ENCODE measurements at places on chromosomes 3 and 15.

GRCh38 chr3:185405664-185406063 is 42.7 kb downstream of the MAP3K13 start:
- DNase-seq = no peak

DNA sequence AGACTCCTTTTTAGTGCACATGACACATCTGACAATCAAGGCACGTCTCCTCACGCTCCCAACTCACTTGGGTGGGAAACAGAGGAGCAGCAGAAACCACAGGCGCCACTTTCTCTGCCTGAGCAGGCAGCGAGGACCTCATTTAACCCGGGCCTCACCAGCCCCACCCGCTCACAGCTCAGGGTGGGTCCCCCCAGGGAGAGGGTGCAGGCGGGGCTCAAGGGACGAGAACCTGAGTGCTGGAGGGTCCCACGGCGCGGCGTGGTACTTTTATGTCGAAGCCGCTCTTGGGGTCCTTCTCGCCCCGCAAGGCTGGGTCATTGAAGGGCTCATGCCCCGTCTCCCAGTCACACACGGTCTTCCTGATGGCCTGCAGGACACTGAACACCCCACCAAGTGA is 62.6 kb downstream of the CYFIP1 start:
- no peak for DNase-seq

GRCh38 chr15:33296050-33296449 is 14.7 kb upstream of the RYR3 start:
- no peak for DNase-seq

DNA sequence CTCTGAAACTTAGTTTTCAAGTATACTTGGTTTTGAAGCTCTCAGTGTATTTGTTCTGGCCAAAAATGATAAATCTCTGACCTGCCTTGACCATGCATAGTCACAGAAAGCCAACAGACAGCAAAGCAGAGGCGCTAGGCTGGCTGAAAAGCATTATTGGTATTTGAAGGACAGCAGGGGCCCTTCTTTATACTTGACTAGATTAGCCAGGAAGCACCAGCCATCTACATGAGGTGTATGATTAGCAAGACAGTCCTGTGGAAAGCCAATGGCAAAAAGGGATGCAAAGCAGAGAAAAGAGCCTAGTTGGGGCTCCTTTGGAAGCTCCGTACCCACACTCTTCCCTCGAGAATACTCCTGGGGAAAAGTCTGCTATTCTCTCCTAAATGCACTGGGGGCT is 7.8 kb downstream of the SLC24A1 start:
- no peak for DNase-seq

DNA sequence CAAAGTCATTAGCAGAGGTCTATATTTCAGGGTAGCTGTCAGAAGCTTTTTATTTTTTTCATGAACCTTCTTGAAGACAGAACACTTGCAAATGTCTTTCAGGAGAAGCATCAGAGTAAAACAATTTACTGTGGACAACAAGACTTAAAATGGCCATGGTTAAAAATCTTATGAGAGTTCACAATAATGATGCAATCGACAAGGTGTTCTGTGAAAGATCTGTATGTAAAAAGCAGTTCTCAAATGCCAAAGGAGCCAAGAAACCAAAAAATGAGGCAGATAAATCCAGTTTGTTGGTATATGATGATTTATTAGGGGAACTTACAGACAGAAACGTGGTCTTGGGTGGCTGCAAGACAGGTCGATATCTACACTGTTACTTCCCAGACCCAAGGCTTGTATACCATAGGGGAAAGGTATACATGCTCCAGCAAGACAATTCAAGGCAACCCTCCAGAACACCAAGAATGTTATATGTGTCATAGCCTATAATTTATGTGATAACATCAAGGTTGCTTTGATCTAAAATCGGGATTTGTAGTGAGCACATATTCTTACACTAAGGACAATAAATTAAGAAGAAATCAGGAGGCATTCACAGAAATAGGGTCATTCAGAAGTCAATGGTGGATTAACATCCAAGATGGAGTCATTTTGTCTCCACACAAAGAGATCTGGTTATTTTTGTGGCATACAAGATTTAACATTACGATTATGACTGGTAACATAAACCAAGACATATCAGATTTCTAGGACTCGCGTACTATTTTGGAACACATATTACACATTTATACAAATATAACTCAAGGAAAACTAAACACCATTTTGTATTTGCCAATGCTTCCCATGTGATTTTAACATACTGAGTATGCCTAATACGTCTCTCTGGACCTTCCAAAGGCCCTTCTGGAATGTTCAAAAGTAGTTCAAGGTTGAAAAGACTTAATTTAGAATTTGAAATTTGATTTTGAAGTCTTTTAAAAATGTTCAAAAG is 316.4 kb downstream of the THSD4 start:
- no peak for DNase-seq
